ENCODE measurements at places on chromosomes 2 and 18.

GRCh38 chr2:124996406-124996805, 971.3 kb downstream of the CNTNAP5 start:
- DNase-seq, result no peak

- DNase-seq, result peak; percentile 62
These were observed 1.3 kb downstream of the BCL2L11 start for GRCh38 chr2:111121828-111122630.

GRCh38 chr2:101622210-101623030, 75.1 kb upstream of the MAP4K4 start:
- DNase-seq, result no peak

- DNase-seq, result no peak
These were observed 48.2 kb upstream of the KIF5C start for GRCh38 chr2:148826791-148827190.

DNA sequence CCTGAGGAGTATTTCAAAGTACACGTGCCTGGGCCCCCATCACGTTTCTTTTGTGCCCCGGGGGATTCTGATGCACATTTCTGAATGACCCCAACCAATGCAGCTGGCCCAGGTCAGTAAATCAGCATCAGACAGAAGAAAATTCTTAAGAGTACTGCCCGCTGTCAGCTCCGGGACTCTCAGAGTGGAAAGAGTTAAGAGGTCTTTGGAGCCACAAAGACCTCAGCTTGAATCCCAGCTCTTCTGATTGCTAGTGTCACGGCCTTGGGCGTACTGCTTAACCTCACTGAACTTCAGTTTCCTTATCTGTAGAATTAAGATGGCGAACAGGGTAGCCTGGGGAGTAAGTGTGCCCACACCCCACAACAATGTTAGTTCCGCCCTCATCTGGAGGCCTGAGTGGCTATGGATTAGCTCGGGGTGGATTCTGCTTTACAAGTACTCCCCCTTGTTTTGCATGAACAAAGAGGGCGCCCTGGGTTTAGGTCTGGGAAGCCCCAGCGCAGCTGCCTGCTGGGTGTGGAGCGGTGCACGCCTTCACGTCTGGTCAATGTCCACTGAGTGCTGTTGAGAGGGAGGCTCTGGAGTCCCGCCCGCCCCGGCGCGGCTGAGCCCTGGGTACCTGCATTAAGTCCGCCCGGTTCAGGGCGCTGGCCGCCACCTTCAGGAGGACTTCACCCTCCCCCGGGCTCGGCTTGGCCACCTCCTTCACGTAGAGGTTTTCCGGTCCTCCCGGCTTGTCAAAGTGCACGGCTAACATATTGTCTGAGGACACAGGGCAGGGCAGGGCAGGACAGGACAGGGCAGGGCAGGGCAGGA, 858 bp downstream of the TP53I3 start:
- DNase-seq, result peak; percentile 84

DNA sequence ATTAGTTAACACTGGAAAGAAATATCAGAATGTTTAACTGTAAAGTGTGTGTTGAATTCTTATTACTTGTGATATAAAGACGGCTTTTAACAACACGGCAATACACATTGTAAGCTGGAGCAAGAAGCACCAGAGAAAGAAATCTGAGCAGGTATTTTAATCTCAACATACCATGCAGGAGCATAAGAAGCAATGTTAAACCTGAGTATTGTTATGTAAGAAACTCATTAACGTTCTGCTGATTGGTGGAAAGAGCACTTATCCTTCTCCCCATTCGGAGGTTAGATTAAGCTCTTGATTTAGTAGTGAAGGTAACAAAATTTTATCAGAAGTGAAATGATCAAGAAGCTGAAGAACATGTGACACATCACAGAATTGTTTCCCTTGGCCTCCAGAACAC, 107.4 kb downstream of the EPC2 start:
- no peak for DNase-seq

GRCh38 chr2:38409156-38410102, 32.4 kb upstream of the ATL2 start:
- DNase-seq, result no peak

GRCh38 chr2:241110607-241111439, 8.7 kb upstream of the MTERF4 start:
- no peak for DNase-seq

GRCh38 chr2:182980115-182980514, 58.1 kb downstream of the NCKAP1 start:
- DNase-seq, result peak; percentile 11

DNA sequence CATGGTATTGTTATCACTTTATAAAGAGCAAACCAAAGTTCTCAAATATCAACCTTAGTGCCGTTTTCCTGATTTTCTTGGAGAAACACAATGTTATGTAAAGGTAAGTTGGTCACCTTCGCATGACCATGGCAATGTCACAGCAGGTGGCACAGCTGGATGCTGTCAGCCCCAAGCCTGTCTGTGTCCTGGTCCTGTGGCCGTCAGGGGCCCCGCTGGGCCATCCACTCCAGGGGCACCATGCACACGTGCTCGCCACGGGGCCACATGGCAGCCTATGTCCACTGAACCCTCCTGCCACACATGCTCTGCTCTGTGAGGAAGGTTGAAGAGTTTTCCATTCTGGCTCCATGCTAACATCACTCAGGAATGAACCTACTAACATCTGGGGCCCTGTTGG, 85.9 kb downstream of the EIPR1 start:
- DNase-seq, result no peak

DNA sequence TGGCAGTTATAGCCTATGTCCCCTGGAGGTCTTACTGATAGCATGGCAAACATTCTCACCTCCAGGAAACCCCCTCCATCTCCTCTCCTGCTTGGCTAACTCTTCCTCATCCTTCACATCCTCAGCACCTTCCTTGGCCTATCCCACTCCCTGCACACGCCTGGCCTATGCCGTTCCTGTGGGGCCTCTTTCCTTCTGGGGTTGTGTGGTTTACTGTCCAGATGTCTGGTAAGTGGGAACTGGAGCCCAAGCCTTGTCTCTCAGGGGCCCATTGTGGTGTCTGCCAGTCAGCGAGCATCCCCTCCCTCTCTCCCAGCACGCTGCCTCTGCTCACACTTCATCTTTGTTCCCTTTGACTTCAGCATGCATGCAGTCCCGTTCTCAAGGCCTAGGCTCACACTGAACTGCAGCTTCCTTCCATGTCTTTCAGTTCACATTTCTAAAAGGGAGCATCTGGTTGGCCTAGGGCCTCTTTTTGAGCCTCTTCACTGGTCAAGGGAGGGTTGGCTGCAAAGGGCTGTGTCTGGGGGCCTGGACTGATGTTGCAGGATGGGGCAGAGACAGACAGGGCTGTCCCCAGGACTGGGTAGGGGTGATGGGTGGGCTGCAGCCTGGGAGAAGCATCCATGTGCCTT, 13.1 kb downstream of the SPR start:
- DNase-seq, result no peak

DNA sequence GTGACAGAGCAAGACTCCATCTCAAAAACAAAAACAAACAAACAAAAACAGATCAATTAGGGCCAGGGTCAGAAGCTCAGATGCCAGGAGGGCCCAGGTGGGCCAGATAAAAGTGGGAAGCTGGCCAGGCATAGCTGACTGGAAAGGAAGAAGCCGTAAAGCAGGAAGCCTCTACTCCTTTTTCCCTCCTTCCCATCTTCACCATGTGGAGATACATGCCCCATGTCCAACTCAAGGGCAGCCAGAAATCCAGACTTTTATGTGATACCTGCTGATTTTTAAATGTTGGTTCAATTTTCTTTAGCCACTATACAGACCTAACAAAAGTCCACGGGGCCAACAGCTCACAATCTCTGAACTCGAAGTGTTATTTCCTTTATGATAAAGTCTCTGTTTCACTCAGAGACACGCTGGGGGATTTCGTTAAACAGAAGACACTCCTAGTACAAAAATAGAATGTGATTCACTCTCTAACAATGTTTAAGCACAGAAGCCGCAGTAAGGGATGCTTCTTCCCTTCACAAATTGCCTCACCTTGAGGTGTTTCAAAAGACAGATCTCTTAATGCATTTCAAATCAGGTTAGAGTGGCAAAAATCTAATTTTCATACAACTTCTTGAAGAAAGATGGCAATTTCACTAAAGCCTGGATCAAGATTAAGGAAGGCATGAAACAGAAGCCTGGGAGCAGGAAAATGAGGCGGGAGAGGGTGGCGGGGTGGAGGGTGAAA, 14.0 kb downstream of the TMEM247 start:
- DNase-seq, result peak; percentile 80

- DNase-seq, result peak; percentile 78
These were observed 29.6 kb upstream of the IL37 start for GRCh38 chr2:112881217-112881985.

- DNase-seq, result no peak
These were observed 35.2 kb downstream of the MTHFD2 start for GRCh38 chr2:74233648-74234047.

DNA sequence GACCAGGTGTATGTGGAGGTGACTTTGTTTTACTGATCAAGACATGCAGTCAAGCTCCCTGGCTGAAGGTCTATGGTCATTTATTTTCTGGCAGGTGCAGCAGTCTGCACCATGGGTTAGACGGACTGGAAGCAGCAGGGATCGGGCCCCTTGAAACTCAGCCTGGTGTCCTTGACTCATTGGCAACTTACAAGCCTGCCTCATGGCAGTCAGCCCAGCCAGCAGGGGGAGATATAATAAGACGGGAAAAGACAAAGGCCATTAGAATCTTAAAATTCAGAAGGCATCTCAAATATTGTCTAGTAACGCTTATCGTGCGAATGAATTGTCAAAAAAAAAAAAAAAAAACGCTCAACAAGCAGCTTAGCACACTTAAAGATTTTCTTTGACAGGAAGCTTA, 308.2 kb downstream of the EN1 start:
- peak; percentile 26 for DNase-seq

- no peak for DNase-seq
These were observed 288.6 kb downstream of the SETBP1 start for GRCh38 chr18:44969214-44969795.

DNA sequence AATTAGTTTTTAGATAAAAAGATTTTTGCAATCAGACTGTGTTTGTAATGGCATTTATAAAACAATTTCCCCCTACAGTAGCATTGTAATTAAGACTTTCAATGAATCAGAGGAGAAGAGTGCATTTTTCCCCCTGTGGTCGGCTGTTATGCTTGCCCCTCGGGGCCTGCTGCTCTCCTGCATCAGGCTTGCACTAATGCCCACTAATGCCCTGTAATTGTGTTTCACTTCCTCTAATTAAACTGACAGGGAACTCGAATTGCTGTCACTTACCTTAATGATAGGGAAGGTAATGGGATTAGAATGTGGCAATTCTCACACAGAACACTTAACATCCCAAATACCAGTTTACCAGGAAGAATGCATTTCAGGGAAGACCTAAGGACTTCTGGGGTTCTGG, 61.2 kb upstream of the LRRTM1 start:
- DNase-seq, result no peak

DNA sequence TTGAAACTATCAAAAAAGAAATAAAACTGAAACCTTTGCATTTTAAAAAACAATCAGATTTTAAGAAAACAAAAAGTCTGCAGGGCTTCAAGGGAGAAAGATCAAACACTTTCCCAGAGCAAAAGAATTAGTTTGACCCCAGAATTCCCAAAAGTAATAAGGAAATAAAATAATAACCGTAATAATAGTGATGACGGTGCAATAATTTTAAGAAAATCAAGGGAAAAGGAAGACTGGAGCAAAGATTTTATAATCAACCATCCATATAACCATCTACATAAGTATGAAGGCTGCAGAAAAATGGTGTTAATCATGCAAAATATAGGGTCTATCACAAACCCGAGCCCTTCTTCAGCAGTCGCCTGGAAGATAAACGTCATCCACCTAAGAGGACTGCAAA, 634.8 kb downstream of the GALR1 start:
- no peak for DNase-seq

- DNase-seq, result peak; percentile 79
These were observed 1389.4 kb downstream of the SUCLG1 start for GRCh38 chr2:83069724-83070123.

GRCh38 chr2:42055573-42056514, 8.0 kb downstream of the PKDCC start:
- DNase-seq, result no peak

- no peak for DNase-seq
These were observed 384.2 kb upstream of the MYT1L start for GRCh38 chr2:2715036-2715818.

DNA sequence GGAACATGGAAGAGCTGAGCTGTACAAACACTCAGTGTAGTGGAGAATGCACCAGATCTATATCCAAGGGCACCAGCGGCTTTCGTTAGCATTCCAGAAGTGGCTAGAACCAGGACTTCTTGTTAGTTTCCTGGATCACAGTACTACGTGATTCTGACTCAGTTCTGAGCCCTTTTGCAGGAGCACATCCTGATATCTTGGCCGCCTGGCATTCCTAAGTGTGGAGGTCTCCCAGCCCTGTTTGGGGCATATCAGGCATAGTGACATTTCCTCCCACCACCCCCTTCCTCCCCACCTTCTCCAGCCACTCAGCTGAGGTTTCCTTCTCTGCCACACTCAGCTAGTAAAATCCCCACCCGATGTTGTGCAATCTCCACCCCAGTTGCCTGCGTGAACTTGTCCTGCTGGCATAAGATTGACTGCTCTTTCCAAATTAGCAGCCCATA, 63.4 kb downstream of the BMP10 start:
- peak; percentile 22 for DNase-seq

GRCh38 chr2:15334644-15335326, 226.3 kb downstream of the NBAS start:
- DNase-seq, result no peak

GRCh38 chr18:58224425-58224750, 180.4 kb downstream of the NEDD4L start:
- DNase-seq, result no peak

- DNase-seq, result no peak
These were observed 80.5 kb downstream of the HAUS1 start for GRCh38 chr18:46184727-46185126.

DNA sequence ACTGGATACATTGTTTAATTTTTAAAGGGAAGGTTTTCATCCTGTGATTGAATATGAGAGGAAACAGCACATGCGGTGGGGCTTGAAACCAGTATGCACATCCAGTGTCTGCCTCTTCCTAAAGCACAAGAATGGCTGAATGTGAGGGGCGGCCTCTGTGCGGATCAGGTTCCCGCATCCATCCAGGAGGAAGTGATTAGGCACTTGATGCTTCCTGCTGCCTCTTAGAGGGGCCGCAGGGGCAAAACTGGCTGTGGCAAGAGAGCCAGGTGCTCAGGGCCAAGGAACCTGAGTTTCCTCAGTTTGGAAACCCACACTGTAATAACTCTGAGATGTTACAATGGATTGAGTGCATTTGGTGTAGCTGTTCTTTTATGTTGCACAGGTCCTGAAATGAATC, 48.8 kb downstream of the THNSL2 start:
- DNase-seq, result no peak

GRCh38 chr2:160411167-160411566, 82.4 kb downstream of the RBMS1 start:
- peak; percentile 71 for DNase-seq
